ENCODE measurements at places on chromosomes 16 and 17.
A peak's percentile ranks its signal among the peaks of the same experiment; 100 is the strongest.

DNA sequence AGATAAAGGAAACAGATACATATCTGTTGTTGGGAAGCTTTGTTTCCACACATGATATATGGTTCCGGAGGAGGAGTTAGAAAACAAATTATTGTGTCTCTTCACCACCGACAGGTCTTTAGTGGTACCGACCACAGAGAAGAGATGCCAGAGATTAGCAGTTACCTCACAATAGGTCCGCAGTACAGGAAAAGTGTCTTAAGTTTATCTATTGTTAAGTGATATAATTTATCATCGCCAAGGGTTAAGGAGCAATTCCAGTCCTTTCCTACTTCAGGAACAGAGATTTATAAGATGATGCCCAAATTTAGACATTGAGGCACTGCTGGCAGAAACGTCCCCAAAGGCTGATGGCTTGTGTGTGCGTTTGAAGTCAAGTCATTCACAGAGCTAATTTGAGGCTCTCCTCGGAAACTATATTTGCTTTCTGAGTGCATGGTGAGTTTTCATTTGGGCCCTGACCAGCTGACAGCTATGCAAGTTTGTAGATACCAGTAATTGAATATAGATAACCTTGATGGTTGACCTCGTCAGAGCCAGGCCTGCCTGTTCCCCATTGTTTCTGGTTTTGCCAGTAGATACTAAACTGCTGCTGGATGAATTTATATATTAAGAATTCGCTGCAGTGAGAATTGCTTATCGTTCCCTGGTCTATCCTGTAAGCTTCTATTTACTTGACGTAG, 196.4 kb upstream of the IRX3 start:
- DNase-seq: no peak

- no peak for DNase-seq
Measured at GRCh38 chr17:37131669-37132611, 183.2 kb downstream of the AATF start.

DNA sequence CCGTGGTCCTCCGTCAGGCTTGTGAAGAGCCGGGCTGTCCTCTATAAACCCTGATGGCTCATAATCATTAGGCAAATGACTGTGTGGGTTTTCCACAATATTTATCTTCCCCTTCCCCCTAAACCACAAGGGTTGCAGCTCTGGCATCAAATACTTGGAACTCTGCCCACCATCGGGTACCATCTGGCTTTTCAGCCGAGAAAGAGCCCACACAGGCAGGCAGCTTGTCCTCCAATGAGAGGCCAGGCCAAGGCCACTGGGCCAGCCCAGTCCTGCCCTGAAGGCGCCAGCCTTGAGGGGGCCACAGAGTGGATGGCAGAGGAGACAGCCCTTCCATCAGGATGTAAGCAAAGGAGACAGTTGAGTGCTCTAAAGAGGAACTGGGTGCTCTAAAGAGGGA, 31.8 kb upstream of the NAT9 start:
- no peak for DNase-seq

DNA sequence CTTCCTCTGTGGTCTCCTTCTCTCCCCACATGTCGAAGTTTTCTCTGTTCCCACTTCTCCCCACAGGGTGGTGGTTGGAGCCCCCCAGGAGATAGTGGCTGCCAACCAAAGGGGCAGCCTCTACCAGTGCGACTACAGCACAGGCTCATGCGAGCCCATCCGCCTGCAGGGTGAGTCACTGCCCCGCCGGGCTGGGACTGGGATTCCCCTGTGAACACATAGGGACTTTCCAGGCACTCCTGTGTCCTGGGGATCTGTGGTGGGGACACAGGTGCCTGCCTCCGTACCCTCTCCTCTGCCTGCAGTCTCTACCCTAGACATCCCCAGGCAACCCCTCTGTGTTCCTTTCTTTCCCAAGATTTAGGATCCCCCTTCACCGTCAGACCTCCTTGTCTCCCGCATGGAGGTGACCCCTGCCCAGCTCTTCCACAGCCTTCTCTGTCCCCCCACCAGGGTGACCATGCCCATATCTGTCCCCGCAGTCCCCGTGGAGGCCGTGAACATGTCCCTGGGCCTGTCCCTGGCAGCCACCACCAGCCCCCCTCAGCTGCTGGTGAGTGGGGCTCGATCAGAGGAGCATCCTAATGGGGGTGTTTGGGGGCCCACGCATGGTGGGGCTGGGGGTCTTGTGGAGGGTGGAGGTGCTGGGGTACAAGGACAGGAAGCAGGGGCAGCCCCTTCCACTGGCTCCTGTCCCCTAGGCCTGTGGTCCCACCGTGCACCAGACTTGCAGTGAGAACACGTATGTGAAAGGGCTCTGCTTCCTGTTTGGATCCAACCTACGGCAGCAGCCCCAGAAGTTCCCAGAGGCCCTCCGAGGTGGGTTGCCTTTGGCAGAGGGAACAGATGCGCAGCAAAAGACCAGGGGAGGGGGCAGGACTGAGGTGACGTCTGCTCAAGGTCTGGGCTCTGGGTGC, 5.8 kb downstream of the ITGAM start:
- no peak for DNase-seq

DNA sequence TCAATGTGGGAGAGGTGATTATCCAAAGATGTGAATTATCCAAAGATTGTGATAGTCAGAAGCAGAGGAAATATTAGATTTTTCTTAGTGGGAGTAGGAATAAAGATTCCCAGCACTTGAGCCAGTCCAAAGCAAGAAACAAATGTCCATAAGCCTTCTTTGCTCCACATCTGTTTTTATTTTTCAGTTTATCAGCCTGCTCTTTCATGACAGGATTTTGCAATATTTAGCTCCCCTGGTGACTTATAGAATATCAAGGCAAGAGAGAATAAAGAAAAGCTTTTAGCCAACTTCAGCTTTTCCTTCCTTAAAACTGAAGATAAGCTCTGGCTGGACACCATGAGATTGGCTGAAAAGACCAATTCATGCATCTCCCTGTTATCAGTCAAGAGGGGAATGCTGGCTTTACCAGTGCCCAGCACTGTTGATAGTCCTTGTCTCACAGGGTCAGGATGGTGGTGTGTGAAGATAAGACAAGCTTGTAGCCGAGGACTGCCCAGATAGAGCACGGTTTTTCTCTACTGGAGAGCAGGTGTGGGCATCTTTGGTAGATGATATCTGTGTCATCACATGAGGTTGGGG, 706.5 kb downstream of the KCNJ2 start:
- DNase-seq: no peak

- DNase-seq: peak; percentile 12
Measured at GRCh38 chr17:34579979-34580684, 750 bp downstream of the TMEM132E start.

DNA sequence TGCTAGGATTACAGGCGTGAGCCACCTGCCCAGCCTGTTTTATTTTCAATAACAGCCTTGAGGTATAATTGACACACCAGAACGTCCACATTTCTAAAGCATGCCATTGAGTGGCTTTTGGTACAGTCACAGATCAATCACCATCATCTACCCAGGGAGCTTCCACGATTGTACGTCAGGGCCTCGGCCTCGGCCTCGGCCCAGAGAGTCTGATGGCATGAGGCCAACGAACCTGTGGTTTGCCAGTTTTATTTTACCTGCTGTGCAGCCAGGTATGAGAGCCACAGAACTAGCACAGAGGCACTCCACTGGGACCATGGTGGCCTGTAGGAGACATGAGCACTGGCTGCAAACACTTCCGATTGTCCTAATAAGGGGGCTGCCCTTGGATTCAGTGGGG, 8.3 kb downstream of the UBALD1 start:
- no peak for DNase-seq

DNA sequence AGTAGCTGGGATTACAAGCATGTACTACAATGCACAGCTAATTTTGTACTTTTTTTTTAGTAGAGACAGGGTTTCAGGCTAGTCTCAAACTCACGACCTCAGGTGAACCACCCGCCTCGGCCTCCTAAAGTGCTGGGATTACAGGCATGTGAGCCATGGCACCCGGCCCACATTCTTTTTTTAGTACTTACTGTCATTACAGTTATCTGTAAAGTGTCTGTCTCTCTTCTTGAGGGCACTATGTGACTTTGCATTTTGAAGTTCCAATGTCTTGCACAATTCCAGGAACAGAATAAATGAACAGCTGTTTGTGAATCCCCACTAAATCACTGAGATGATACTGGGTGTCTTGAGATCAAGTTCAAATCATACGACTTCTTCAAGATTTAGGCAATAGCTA, 1540.3 kb downstream of the CDH11 start:
- no peak for DNase-seq

GRCh38 chr17:51298508-51299371, 38.4 kb downstream of the UTP18 start:
- peak; percentile 53 for DNase-seq

- no peak for DNase-seq
Measured at GRCh38 chr16:67206838-67207248, 7.9 kb downstream of the ELMO3 start.

DNA sequence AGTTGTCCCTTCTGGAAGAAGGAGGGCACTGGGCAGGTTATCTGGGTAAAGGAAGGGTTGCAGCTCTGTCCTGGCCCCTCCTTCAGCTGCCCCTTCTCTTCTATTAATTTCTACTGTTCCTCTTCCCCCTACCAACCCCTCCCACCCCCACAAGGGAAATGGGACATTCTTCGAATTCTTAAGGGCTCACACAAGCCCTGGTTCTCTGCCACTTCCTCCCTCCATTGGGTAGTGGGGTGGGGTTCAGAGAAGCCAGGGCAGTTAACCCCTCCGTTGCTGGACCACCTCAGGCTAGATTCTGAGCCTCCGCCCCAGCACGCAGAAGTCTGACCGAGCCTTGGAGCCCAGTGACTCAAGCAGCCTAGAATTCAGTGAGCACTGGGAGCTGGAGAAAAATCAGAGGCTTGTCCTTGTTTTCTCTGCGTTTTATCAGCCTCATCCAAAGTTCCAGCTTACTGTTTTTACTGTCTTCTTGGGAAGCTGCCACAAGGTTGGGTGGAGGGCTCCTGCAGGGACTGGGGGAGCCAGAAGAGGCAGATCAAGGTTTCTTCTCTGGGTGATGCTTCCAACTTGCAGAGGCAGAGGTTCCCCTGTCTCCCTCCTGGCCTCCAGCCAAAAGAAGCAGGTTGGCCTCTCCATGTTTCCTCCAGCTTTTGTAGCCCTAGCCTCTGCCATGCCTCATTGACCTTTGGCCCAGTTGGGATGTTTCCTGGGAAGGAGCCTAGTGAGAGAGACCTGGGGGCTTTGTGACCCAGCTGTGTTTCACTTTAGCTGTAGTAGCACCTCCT, 10.2 kb downstream of the LASP1 start:
- peak; percentile 96 for DNase-seq

GRCh38 chr16:55871411-55872038, 3.6 kb downstream of the CES5A start:
- no peak for DNase-seq

DNA sequence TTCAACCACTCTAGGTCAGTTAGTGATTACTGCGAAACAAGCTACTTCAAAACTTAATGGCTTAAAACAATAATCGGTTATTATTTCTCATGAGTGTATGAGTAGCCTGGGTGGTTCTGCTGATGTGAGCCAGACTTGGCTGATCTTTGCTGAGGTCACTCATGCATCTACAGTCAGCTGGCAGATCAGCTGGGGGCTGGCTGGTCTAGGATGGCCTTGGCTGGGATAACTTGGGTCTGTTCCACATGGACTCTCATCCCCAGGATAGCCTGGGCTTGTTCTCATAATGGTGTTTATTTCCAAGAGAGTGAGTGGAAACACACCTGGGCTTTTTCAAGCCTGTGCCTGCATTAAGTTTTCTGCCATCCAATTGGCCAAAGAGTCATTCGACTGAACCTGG, 13.0 kb downstream of the CCDC182 start:
- no peak for DNase-seq

- peak; percentile 36 for DNase-seq
Measured at GRCh38 chr16:4272114-4272956, 488 bp downstream of the TFAP4 start.

DNA sequence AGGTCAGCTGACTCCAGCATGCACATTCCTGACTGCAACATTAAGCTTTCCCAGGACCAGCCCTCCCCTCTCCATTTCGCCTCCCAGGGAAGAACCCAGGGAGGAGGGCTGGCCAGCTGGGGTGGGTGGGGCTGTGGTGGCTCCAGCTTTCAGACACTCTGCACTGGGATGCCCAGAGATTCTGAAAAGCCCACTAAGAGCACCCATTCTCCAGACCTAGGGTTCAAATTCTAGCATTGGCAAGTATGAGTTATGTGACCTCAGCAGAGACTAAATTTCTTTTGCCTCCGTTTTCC, 7.8 kb downstream of the DLX3 start:
- DNase-seq: no peak

DNA sequence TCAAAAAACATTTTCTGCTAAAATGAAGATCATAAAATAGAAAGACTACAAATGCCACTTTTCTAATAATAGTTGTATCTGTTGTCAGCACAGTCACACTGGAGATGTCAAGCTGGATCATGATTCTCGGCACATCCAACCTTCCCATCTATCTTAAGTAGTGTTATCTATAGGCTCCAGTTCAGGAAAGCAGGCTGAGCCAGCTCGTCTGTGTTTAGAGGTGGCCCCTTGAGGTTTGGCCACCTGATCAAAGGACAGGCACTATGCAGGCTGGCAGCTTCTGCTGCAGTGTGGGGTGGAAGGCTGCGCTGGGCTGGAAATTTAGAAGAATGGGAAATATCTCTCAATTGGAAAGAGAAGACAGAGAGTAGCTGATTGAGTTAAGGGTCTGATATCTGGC, 32.4 kb downstream of the SMYD4 start:
- DNase-seq: no peak

GRCh38 chr17:47952171-47953021, 5.3 kb downstream of the PRR15L start:
- DNase-seq: no peak
